ENCODE measurements at places on chromosomes 3 and 15.

DNA sequence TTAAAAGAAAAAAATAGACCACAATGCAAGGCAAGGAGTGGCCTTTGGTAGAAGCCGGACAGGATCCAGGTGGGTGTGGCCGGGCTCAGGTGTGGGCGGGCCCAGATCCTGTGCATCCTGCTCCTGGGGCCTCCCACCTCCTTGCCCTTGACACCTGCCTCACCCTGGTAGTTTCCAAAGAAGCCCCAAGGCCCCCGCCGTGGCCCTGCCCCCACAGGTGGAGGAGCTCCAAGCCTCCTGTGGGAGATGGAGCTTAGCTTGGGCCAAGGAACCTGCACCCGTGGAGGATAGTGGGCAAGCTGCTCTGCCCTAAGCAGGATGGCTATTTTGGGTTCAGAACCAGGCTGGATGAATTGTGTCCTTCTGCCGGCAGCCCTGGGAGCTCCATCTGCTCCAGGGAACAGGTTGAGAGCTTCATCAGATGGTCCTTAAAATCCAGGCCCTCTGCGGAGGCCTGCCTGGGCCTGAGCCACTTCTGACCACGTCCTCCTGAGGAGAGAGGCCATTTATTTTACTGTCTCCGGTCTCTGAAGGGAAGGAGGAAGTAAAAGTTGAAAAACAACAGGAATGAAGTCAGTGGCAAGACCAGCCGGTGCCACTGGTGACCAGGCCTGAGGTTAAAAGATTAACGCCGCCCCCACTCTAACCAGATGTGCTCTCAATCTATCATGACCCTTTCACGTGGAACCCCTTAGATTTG is 53.9 kb upstream of the KLF13 start:
- no peak for DNase-seq

DNA sequence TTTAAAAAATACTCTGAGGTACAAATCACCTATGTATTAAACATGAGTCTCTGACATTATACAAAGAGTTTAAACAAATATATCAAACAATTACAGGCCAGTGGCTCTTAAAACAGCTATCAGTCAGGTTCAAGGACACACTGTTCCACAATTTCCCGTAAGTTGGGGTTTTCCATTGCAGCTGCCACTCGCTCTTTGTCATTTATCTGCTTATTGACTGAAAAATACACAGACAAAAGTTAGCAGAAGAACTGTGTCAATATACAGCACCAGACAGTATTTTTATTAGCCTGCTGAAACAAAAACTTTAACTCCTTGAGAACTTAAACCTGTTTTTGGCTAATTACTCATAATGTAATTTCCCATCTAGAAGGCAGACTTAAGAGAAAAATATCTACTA is 20.8 kb downstream of the CIAO2A start:
- no peak for DNase-seq

- DNase-seq = no peak
Observed at GRCh38 chr3:19399836-19400235, 251.5 kb downstream of the KCNH8 start.

DNA sequence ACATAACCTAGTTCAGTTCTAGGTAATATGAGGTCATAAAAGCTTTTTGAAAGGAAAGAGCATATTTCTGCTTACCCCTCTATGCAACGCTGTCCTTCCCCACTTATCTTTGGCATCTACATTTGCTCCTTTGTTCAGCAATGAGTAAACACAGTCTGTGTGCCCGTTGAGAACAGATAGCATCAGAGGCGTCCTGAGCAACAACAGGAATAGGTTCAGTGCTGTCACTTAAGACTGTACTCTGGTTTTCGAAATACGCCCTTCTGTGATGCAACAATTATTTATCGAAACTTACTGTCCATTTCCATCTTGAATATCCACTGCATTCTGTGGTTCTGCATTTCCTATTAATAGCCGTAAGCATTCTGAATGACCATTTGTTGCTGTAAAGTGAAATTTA is 84.4 kb downstream of the BTD start:
- DNase-seq = no peak

DNA sequence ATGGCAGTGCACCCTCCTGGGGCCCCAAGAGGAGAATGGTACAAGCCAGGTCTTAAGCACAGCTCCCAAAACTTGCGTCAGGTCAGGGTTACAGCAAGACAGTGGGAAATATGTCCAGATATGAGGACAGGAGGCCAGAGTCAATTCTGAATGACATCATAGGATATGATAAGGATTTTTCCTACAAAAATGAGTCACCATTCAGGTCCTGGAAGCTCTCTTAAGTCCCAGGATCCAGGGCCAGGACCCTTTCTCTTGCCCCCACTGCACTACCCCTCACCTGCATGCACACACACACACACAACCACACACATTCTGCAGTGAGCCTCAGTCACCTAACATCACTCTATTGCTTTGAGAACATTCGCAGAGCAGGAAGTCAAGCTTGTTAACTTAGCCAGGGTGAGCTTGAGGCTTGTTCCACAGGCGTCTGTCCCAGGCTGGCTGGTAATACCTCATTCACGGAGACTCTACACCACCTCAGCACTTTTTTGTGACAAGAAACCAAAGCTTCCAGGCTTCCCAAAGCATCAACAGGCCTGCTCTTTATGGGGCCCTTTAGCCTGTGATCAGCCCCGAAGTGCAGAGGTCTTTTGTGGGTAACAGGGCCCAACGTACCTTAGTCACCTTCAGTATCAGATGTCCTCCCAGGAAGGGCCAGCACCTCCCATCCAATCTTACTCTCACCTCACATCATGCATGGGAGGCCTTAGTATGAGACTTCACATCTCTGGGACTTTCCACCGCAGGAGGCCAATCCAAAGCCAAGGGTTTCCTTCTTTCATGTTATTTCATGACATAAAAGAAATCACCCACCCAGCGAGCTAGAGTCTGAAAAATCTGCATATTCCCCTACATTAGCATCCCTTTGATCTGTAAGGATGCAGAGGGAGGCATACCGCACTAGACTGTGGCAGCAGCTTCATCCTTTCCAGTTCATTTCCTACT is 74.0 kb upstream of the LIPC start:
- DNase-seq = no peak

DNA sequence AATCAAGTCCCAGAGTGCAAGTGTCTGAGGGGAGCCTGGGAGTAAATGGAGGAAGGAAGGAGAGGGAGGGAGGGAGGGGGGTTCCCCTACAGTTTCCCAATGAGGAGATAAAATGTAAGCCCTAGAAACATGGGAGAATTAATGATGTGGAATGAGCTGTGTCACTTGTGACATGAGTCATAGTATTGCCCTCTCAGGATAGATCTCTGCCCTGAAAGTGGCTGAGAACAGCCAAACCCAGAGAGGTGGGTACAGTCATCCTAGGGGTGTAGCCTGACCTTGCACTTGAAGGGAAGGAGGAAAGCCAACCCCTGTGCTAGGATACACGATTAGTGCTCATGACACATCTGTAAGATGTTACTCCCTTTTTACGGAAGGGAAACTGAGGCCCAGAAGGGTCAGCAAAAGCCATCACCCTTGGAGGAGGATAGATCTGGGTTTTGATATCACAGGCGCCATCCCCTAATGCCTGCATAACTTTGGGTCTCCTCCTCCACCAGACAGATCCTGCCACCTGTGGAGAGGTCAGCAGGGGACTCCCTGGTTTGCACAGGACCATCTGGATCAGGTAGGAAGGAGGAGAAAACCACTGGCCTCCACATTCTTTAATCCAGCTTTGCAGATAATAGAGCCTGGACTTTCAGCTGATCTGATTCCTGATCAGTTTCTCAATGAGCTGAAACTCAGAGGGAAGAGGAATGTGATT is 23.1 kb upstream of the USP3 start:
- DNase-seq = no peak

DNA sequence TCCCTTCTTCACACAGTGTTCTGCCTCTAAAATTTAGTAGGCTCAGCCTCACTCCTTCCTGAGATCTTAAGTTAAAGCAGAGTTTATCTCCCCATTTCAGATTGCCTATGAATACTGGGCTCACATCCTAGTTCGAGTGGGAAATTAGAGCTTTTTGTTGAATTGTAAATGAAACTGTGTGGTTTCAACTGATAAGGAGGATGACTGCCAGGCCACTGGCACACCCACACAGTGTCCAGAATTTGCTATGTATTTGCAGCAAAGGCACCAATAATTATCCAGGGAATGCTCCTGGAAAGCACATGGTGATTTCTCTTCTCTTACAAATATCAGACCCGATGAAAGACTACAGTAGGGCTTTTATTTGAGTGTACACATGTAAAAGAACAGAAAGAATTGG is 308.1 kb upstream of the COL8A1 start:
- DNase-seq = no peak

- no peak for DNase-seq
Observed at GRCh38 chr15:57537488-57538264, 54.0 kb upstream of the MYZAP start.

Data from stimulated activated CD8-positive, alpha-beta memory T cell treated with anti-CD3 and anti-CD28 coated beads, Interleukin-4, amount 100 ng/mL, for 1 hour (primary cell).